Fibroblast of the aortic adventitia (primary cell): ENCODE measurements at places on chromosomes 11 and 22. TPM values are rescaled to one million over a fixed set of nuclear protein-coding genes. Genes with fewer than 3 reads are reported as not detected.

The LYVE1 gene
- not detected in 2 replicates for total RNA-seq

The TST gene
- 13.7 and 17.1 TPM in 2 replicates for total RNA-seq

The A4GALT gene
- total RNA-seq, result 18.2 and 22.2 TPM in 2 replicates

The ARFGAP3 gene
- 34.9 and 69.3 TPM in 2 replicates for total RNA-seq

The BATF2 gene
- 0.25 and 0.45 TPM in 2 replicates for total RNA-seq

The CYP2D6 gene
- total RNA-seq, result not detected in 2 replicates

The PANX3 gene
- total RNA-seq, result not detected in 2 replicates

The DLG2 gene
- 3.0 and 5.8 TPM in 2 replicates for total RNA-seq

The TSKU gene
- total RNA-seq, result 5.6 and 24.6 TPM in 2 replicates

The MMP13 gene
- not detected in 2 replicates for total RNA-seq

The HBG2 gene
- total RNA-seq, result not detected in 2 replicates

The ZDHHC8 gene
- 8.7 and 12.7 TPM in 2 replicates for total RNA-seq

The ZC3H7B gene
- total RNA-seq, result 33.3 and 45.9 TPM in 2 replicates

DNA sequence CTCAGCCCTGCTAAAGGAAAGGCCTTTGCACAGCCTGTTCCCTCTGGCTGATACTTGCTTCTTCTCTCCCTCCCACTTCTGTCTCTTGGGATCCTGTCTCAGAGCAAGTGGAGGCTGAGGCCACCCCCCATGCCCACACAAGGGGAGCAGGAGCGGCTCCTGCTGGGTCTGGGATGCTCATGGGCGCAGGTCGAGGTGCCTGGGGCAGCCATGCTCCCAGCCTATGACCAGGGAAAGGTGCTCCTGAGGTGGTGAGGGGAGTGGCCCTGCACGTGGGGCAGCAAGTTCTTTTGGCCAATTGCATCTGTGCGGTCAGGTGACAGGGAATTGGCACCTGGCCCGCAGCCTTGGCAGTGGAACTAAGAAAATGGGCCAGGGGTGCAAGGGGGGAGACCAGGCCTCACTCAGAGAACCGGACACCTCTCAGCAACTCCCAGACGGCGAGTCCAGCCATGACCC lies 1.5 kb downstream of the MAPK11 start:
- no peak for DNase-seq

- peak; percentile 19 for DNase-seq
Measured at GRCh38 chr22:37229805-37230672, 14.0 kb downstream of the RAC2 start.

DNA sequence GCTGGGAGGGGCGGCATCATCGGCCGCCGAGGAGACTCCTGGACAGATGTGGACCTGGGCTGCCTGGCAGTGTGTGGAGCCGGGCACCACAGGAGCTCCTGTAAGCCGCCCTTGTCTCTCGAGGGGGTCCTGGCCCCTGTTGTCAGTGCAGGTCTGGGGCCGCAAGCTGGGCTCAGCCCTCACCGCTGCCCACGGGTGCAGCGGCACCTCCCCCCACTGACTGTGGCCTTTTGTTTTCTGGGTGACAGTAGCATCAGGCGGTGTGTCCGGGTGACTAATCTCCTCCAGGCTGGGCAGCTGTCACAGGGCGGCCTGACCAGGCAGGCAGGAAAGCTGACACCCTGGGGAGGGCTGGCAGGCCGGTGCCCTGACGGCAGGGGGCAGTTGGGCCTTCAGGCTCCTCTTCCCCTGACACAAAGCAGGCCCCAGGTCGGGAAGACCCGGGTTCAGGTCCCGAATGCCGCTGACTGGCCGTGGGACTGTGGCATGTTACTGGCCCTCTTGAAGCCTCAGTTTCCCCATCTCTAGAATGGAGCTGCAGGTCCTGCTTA lies 16.3 kb downstream of the DGKZ start:
- DNase-seq, result no peak

DNA sequence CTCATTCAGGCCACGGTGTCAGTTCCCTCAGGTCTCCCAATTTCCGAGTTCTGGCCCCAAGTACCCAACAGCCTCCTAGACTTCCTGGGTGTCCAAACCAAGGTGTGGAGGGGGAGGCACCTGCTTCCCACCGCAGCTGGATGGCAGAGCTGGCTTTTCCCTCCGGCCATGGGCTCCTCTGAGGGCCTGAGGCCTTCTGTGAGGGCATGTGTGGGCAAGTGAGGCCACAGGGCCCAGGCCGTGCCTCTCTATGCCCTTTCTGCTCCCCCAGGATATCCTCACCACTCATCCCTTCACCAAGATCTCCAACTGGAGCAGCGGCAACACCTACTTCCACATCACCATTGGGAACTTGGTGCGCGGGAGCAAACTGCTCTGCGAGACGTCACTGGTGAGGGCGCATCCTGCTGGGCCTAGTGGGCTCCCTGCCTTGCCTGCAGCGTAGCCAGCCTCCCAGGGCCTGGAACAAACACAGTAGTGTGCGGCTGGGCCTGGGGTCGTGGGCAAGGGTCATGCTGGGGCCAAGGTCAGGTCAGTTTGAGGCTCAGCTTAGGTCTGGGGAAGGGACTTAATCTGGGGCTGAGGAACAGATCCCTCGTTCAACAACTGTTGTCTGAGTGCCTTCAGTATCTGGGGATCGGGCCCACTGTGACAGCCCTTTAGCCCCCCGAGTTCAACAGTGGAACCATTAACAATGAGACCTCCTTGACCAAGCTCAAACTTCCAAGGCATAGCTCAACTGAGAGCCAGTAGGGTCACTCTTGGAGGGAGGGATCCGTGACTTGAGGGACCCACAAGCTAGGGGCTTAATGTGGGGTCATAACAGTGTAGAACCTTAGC lies 85.8 kb downstream of the MYO7A start:
- DNase-seq, result no peak

- DNase-seq, result no peak
Measured at GRCh38 chr11:126360049-126360446, 4.6 kb downstream of the ST3GAL4 start.

DNA sequence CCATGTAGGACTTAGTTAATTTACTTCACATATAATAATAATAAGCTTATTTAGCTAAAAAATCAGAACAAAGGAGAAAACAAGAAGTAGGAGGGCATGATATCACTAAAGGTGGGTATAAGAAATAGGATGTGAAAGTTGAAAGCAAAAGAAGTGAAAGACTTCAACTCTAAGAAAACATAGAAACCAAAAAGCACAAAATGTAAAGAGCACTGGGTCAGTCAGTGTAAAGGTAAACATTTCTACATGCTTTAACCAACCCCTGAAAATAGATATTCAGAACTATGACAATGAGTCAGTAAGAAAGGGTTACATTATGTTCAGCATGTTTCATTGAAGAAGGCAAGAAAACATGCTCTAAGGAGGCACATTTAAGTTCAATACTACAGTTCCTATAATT lies 298.8 kb downstream of the SWAP70 start:
- no peak for DNase-seq

GRCh38 chr11:71284525-71285092 lies 32.2 kb upstream of the SHANK2 start:
- DNase-seq, result no peak

- DNase-seq, result peak; percentile 2
Measured at GRCh38 chr11:123822599-123822998, 16.4 kb upstream of the OR6M1 start.

GRCh38 chr11:12698048-12698447 lies 23.8 kb downstream of the TEAD1 start:
- no peak for DNase-seq

GRCh38 chr22:35743326-35743860 lies 25.7 kb downstream of the APOL5 start:
- DNase-seq, result no peak

GRCh38 chr11:69654660-69655478 lies 13.9 kb downstream of the CCND1 start:
- no peak for DNase-seq

GRCh38 chr22:36220451-36220921 lies 18.8 kb downstream of the APOL2 start:
- peak; percentile 36 for DNase-seq

DNA sequence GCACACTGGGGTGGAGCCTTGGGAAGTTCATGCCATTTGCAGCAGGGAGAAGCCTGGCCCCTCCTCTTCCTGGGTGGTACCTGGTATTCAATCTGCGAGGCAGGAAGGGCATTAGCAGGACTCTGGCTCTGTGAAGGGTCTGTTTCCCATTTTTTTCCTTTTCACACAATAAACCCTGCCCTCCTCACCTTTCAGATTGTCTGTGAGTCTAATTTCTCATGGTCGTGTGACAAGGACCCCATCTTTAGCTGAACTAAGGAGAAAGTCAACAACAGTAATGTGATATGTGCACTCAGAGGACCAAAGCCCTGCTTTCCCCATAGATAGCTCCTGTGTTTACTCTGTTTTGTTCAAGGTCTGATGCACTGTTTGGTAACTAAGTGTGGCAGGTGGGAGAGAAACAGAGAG lies 26.6 kb upstream of the CASP4 start:
- no peak for DNase-seq

- DNase-seq, result no peak
Measured at GRCh38 chr11:95304777-95305176, 73.8 kb upstream of the SESN3 start.

GRCh38 chr22:45211848-45212247 lies 28.8 kb downstream of the KIAA0930 start:
- DNase-seq, result peak; percentile 63

DNA sequence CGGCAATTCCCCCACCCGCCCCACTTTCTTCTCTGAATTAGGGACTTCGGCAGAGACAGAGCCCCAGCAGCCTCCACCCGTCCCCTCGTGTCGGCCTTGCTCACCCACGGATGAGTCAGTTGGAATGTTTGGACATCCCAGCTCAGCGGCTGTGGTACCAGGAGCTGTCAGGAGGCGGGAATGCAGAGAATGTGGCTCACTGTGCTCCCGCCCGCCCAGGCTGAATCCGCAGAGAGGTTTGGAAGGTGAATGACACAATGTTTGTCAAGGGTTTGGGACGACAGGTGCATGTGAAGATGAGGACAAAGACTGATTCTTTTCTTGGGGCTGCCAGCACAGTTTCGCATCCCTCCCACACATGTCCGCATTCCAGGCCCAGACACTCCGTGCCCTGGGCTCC lies 39.6 kb downstream of the LIF start:
- DNase-seq, result peak; percentile 93

GRCh38 chr22:17086788-17087497 lies 2.1 kb downstream of the IL17RA start:
- no peak for DNase-seq

DNA sequence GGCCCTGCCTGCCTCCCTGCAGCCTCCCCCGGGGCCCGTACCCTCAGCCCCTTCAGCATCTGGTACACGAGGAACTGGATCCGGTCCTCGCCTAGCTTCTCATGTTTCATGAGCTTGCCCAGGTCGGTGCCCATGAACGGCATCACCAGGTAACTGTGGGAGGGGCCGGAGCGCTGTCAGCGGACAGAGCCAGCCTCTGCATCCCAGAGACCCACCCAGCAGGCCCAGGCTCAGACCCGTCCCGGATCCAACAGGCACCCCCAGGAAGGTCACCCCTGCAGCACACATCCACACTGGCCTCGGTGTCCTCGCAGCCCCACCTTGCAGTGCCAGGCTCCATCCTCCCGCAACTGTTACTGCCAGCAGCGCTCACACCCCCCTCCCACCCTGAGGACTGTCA lies 4.4 kb downstream of the MAPK12 start:
- no peak for DNase-seq

- DNase-seq, result no peak
Measured at GRCh38 chr22:46149512-46150033, 753 bp upstream of the PPARA start.

DNA sequence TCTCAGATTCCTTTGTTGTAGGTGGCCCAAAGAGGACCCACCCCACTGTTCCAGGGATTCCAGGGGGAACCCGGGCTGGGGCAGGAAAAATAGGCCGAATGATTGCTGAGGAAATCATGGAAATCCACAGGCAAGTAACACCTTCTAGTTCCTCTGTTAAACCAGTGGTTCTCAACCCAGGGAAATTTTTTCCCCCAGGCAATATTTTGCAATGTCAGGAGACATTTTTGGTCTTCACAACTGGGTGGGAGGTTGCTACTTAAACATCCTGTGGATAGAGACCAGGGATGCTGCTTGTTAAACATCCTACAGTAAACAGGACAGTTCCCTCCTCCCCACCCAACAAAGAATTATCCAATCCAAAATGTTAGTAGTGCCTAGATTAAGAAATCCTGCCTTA lies 84.7 kb downstream of the BTBD10 start:
- DNase-seq, result no peak

DNA sequence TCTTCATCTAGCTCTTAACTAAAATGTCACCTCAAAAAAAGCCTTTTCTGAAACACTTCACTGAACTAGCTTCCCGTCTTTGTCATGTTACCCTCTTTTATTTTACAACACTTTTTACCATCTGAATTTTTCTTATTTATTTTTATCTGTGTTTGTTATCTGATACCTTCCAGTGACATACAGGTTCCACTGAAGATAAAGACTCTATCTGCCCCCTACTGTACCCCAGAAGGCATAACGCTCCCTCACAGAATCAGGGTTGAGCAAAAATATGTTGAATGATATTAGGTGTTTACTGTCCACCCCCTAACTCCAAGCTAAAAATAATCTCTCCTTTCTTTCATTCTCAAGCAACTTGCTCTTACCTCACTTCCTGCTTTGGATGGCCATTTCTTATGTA lies 654.2 kb downstream of the NELL1 start:
- no peak for DNase-seq

DNA sequence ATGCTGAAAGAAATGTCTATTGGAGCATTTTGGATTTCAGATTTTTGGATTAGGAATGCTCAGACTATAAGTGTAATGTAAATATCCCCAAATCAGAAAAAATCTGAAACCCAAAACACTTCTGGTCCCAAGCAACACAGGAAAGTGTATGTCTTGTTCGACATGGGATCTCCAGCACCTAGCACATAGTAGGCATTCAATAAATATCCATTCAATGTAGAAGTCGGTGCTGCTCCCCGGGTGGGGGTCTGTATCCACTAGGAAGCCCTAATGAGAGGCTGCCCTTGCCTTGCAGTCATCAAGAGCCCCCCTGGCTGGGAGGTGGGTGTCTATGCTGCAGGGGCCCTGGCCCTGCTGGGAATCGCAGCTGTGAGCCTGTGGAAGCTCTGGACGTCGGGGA lies 11.4 kb downstream of the SYT12 start:
- no peak for DNase-seq

- no peak for DNase-seq
Measured at GRCh38 chr11:92653454-92653853, 316.0 kb upstream of the MTNR1B start.

GRCh38 chr11:95767498-95767897 lies 22.1 kb downstream of the FAM76B start:
- peak; percentile 76 for DNase-seq

GRCh38 chr11:60222141-60222540 lies 20.8 kb downstream of the MS4A4E start:
- DNase-seq, result no peak

DNA sequence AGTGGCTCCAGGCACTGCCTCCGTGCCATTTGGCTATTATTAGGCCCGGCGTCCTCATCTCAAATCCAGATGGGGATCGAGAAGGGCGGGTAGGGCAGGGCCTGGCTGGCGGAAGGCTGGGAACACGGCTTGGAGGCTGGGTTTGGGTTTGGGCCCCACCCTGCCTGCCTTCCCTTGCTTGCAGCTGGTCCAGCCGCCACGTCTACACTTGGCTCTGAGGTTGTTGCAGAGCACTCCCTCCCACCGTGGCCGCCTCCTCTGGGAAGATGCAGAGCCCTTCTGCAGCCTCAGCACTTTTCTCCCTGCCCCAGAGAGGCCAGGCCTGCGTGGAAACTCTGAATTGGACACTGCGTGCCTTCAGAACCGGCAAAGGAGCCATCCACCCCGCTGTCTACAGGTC lies 5.2 kb upstream of the SMTN start:
- DNase-seq, result peak; percentile 92

GRCh38 chr22:42180349-42180842 lies 49.8 kb upstream of the CYP2D6 start:
- DNase-seq, result peak; percentile 22

- DNase-seq, result no peak
Measured at GRCh38 chr22:17143101-17143500, 16.0 kb downstream of the HDHD5 start.

GRCh38 chr11:126461096-126461440 lies 105.6 kb downstream of the ST3GAL4 start:
- no peak for DNase-seq
